ENCODE measurements at places on chromosomes 7 and 10. TPM values are rescaled to one million over a fixed set of nuclear protein-coding genes. Genes with fewer than 3 reads are reported as not detected.
A peak's percentile ranks its signal among the peaks of the same experiment; 100 is the strongest.

GRCh38 chr7:10222976-10223375 lies 750.7 kb upstream of the PHF14 start:
- DNase-seq: no peak

GRCh38 chr7:93140582-93141191 lies 7.5 kb downstream of the SAMD9L start:
- DNase-seq: no peak

GRCh38 chr7:3349126-3349525 lies 48.1 kb downstream of the SDK1 start:
- DNase-seq: no peak

- peak; percentile 25 for DNase-seq
Measured at GRCh38 chr10:86757113-86757972, 924 bp downstream of the BMPR1A start.

GRCh38 chr10:63064706-63065105 lies 68.4 kb upstream of the NRBF2 start:
- no peak for DNase-seq

DNA sequence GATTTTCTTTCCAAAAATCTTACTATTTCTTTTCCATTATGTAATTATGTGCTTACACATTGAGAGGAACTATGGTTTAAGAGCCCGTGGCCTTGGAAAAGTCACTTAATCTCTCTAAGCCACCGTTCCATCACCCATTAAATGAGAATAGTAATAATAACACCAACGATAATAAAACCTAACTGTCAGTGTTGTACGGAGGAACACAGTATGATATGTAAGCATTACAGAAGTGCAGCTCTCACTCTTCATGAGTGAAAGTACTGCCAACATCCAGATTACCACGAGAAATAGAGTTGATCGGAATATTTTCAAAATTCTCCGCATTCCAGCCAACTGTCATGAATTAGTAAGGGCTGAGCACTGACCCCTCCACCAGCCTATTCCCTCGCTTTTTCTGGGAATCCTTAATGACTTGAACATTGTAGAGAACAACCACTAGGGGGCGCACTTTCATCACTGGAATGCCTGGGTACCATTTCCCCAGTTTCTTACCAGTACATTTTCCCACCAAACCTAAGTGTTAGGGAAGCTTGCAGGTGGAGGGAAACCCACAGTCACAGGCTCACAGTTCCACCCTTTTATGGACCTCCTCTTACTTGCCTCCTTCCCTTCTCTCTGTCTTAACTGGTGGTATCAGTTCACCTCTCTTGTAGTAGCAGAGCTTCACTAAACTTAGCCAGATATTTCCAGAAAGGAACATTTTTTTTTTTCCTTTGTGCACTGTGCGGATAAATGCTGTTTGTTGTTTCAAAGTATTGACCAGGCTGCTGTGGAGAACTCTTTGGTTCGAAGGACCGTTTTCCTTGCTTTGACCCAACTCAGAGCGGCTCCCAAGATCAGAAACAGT lies 27.8 kb downstream of the NKX2-3 start:
- no peak for DNase-seq

GRCh38 chr7:1562116-1562515 lies 6.1 kb upstream of the TMEM184A start:
- no peak for DNase-seq

- peak; percentile 81 for DNase-seq
Measured at GRCh38 chr7:5237286-5237685, 45.5 kb upstream of the SLC29A4 start.

- no peak for DNase-seq
Measured at GRCh38 chr7:28358423-28358868, 53.9 kb upstream of the CREB5 start.

GRCh38 chr7:96720843-96721242 lies 11.2 kb upstream of the SEM1 start:
- no peak for DNase-seq

- no peak for DNase-seq
Measured at GRCh38 chr10:84654671-84655070, 326.3 kb downstream of the CCSER2 start.

Gene INHBA
- total RNA-seq: 8.6 TPM

Gene SPACDR
- 0.88 TPM for total RNA-seq

Gene GPRIN2
- not detected for total RNA-seq

Gene LIPF
- not detected for total RNA-seq

Gene LDB3
- total RNA-seq: 1,542 TPM

Gene OR9A4
- total RNA-seq: not detected

Gene SYT15B
- total RNA-seq: 0.93 TPM

Gene SERPINE1
- 4.3 TPM for total RNA-seq

Measured in left ventricle myocardium inferior (tissue), 1 donor.